ENCODE measurements at places on chromosomes 12 and 14. TPM values are rescaled to one million over a fixed set of nuclear protein-coding genes. Genes with fewer than 3 reads are reported as not detected.

The C12orf50 gene
- total RNA-seq = not detected

The TSPAN19 gene
- not detected for total RNA-seq

DNA sequence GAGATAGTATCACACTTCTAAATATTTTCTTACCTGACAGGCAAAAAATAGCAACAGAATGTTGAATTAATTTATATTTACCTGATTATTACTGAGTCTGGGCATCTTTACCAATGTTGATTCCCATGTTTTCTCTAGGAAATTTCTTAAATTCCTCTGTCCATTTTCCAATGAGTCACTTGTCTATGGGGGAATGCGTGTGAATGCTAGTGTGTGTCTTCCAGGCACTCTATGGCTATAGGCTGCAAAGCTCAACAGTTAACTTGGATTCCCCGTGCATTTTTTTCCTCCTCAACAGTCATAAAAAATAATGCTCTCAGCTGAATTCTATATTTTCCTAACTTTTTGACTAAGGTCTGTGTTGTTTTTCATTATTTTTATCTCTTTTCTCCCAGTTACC lies 1385.8 kb upstream of the FLRT2 start:
- no peak for DNase-seq

- peak; percentile 29 for DNase-seq
These were observed 8.0 kb downstream of the GLIPR1 start for GRCh38 chr12:75488553-75488952.

DNA sequence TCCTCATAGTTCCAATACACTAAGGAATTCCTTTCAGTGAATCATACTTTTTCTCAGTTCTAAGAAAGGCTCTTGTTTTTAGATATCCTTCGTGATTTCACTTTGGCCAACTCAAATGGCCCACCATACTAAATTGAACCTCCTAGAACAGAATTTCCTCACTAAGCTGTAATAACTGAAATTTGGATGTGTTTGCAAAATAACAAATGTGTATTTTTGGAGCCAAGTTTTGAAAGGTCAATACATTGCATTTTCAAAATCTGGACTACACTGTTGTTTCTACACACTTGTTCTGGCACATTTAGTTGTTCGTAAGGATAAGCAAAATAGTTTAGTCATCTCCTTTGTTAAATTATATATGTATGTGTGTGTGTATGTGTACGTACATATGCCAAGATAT lies 439.0 kb upstream of the STXBP6 start:
- DNase-seq = no peak

- DNase-seq = no peak
These were observed 100.2 kb downstream of the TTC7B start for GRCh38 chr14:90715993-90716392.

- DNase-seq = peak; percentile 78
These were observed 31.8 kb upstream of the RAD51AP1 start for GRCh38 chr12:4506870-4507269.

GRCh38 chr12:40313928-40314327 lies 89.1 kb downstream of the LRRK2 start:
- DNase-seq = no peak

GRCh38 chr12:104693493-104693892 lies 236.7 kb downstream of the CHST11 start:
- no peak for DNase-seq

DNA sequence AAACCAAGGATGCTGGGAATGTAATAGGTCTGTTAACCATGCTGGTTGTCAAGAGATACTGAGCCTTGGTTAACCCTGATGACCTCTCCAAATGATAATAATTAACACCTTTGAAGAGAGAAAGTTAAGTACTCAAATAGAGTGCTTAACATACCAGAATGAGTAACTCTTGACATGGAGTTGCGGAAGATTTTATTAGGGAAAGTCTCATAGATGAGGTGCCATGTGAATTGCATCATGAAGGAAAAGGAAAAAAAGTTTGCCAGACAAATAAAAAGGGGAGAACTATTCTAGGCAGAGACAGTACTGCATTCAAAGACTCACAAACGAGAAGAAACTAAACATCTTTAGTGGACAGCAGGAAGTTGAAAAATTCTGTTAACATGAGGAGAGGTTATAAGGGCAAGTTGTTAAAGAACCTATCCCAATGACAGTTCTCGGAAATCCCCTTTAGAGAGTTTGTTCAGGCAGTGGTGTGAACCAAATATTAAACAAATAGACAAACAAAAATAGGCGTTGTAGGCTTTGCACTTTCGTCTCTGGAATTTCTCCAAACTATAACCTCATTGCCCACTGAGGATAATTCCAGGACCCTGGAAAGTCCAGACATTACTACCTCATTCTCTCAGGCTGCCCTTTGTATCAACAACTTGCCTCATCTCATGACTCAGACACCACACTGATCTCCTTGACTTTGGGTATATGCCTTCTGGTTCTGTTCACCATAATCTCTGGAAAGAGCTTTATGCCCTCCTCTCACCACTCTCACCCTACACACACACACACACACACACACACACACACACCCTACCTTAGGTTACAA lies 435.0 kb downstream of the GXYLT1 start:
- peak; percentile 36 for DNase-seq

- no peak for DNase-seq
These were observed 44.4 kb downstream of the DGLUCY start for GRCh38 chr14:91158091-91158790.

GRCh38 chr14:102252834-102253801 lies 51.8 kb downstream of the MOK start:
- DNase-seq = no peak
